ENCODE measurements at places on chromosomes 2 and 18. TPM values are rescaled to one million over a fixed set of nuclear protein-coding genes. Genes with fewer than 3 reads are reported as not detected.

- no peak for DNase-seq
These were observed 206.3 kb downstream of the ARL6IP6 start for GRCh38 chr2:152924722-152925121.

DNA sequence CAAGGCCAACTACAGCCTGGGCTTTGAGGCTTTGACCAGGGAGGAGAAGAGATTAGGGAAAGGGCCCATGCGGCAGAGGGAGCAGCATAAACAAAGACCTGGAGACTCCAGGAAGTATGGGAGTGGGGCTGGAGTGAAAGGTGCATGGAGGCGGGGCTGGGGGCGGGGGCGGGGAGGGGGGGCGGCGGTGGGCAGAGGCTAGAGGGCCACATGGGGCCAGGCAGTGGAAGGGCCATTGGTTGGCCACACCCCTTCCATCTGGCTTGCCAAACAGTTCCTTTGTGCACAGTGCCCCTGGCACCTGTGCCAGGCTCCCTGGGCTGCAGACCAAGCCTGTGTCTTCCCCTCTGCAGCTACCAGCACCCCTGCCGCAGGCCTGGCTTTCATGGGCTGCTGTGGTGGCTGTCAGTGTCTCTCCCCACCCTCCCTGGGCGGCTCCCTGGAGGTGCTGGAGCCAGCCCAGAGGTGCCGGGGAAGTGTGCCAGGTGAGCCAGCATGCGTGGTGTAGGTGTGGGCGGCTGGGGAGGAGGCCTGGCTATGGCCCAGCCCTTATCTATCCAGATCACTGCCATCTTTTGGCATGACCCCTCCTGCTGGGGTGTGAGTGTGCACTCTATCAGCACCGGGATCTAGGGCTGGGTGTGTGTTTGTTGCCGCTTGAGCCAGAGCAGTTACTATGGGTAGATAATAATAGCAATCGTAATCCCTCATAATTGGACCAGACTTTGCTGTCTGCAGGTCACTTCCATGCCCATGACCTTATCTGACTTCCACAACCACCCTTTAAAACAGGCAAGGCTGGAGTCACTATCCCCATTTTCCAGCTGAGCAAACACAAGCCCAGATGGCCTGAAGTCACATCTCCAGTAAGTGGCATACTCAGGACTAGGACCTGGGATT is 30.5 kb downstream of the DNMT3A start:
- no peak for DNase-seq

- no peak for DNase-seq
These were observed 13.2 kb downstream of the SNRPG start for GRCh38 chr2:70280242-70280798.

DNA sequence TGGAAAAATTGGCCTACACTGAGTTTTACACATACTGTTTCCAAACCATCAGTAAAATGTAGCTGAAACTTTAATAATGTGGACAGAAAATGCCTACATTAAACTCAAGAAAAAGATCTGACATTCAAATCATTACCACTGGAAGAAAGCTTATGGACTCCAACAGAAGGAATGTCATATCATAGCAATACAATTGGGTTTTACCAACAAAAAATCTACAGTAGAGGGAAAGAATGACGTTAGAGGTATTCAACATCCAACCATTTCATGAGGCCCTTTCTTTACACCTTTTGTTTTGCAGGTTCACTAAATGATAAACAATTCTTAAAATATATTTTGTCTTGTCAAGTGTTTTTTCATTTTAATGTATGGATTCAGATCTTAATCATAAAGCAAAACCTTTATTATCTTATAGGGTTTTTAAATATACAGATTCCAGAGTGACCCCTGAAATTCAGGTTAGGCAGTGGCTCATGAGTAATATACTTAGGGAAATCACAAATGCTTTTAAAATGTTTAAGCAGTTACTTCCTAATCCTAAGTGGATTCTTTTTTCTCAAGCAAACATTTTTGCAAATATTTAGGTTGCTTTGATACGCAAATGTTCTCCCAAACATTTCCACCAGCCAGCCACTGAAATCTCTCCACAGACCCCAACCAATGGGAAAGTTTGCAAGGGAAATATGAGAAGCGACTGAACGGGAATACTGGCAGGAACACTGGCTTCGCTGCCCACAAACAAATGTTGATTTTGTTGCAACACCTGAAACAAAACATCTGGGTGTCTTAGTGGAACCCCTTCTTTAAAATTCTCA is 168.7 kb downstream of the TCF4 start:
- DNase-seq = no peak

DNA sequence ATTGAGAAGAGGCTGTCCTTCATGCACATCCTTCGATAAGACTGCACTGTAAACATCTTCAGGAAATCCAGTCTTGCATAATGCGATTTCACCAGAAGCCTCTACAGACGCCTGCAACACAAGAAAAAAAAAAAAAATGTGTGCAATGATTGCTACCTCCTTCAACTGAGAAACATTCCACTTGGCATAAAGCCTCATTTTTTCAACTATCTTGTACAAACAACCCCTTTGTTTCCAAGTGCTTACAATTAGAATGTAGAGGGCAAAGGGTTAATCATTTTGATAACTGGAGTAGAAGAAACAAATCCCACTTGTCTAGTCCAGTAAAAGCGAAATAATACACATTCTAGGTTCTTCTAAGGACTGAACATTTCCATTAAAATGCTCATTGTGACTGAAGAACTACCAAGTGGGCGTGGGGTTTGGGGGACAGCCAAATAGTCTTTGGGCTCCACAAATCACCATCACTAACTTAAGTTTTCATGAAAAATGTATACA is 29.2 kb downstream of the CDH2 start:
- DNase-seq = no peak

DNA sequence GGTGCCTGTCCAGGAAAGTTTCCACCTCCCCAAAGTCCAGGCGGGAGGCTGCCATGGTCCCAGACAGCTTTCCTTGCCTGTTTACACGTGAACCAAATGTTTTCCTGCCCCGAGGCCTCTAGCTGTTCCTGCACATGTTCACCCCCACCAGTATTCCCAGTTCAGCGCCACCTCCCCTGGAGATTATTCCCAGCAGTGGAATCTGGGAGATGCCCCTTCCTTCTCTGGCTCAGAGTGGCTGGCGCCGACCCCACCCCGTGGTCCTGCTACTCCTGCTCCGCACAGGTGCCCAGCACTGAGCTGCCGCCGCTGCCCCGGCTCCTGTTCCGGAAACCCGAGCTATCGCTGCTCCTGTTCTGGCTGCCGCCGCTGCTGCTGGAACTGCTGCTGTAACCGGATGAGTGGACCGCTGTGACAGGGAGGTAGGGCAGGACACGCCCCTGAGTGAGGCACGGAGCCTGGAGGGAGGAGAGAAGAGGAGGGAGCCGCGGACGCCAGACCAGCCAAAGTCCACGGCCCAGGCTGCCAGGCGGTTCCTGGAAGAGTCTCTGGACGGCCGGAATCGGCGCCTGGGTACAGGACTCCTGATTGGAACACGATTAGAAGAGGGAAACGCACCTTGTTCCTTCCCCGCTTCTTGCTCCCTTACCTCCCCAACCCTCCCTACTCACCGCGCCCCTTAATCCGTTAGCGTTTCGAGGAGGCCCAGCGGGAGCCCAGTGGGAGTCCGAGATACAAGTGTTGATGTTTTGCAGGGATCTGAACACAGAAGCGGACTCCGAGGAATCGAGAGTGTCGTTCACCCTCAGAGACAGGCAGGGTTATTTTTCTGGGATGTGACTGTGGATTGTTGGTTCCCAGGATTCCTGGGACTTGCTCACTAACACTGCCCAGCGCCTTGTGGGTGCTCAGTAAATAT is at the start of gene PDE11A:
TSS of gene PDE11A (minus strand) at position 395 of the 919 bp plus-strand sequence. CDS start at position 55, 340 bp downstream.
- DNase-seq = peak; percentile 64

DNA sequence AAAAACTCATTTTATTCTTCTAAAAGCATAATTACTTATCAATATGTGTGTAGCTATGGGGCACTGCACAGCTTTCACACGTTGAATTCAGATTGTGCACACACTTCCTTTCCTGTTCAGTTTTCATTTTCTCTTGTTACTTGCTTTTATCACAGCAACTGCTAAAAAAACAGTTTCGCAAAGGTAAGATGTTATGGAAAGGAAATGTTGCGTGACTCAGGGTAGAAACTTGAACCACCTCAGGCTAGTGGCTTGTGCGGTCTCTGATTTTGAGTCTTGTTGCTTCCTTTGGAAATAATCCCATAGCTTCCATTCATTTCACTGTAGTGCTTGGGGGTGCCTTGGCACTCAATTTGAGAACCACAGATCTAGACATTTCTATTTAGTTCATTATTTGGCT is 171.9 kb downstream of the FMNL2 start:
- DNase-seq = no peak

- no peak for DNase-seq
These were observed 357.7 kb upstream of the SYT4 start for GRCh38 chr18:43634994-43635393.

DNA sequence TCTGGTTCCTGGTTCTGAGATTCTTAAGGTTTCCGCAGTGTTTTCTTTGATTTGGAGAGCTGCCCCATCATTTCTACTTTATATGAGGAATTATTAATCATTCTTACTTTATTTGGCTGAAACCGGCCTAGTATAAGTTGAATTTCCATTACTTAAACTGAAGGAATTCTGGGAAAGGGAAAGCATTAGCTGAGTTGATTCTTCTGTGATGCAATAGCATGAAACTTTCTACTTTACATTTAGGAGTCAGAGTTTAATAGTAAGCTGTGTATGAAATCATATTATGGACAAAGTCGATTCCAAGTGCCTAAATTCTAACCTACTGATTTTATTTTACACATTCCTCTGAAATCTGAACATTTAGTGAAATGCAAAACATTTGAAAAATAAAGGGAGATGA is 1269.7 kb upstream of the ZEB2 start:
- DNase-seq = no peak

DNA sequence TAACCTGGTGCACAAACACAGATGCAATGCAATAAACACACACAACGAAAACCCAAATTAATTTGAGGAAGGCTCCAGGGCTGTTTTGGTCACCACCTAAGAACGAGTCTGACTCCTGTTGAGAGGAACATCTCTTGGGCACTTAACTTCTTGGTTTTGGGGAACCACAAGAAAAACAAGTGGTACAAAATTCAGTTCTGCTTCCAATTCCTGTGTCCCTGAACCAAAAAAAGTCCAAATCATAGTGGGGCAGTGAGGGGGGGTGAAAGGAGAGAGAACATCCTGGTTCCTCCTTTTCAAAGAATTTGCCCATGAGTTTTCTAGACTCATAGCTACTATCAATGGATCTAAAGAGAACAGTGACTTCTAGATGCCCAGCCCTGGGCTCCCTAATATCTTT is 143.6 kb downstream of the COL4A4 start:
- no peak for DNase-seq

- no peak for DNase-seq
These were observed 674.1 kb downstream of the NYAP2 start for GRCh38 chr2:226073496-226074160.

GRCh38 chr2:201262718-201263117 is 2.4 kb downstream of the CASP8 start:
- no peak for DNase-seq

DNA sequence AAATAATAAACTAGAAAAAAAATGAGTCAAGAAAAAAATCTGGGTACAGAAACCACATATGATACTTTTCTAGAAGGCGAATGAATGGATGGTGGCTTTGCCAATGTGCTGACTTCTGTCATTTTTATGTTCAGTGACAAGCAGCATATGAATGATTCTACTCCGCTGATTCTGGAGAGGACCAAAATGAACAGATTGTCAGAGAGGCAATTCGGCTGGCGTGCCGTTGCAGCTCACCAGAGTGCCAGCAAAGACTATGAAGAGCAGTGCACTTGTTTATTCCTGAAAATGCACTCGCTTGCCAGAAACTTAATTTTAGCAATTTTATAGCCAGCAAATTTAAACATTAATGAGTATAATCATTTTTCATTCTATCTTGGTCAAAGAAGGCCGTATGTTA is 105.9 kb upstream of the NYAP2 start:
- DNase-seq = no peak

GRCh38 chr2:113277474-113278072 is 1.1 kb downstream of the PAX8 start:
- no peak for DNase-seq

GRCh38 chr18:63881851-63882250 is 5.7 kb upstream of the SERPINB2 start:
- DNase-seq = no peak

Gene HIBCH
- total RNA-seq = 33.7 TPM

Gene FOXI3
- total RNA-seq = 0.12 TPM

Gene CDH2
- total RNA-seq = 234 TPM

Gene ZNF532
- 180 TPM for total RNA-seq

Gene RIF1
- 64.3 TPM for total RNA-seq

Gene TMEM247
- not detected for total RNA-seq

Gene SMAD2
- 116 TPM for total RNA-seq

Gene STK16
- 28.5 TPM for total RNA-seq

Gene ABCB11
- 0.07 TPM for total RNA-seq

Gene IGFBP5
- 140 TPM for total RNA-seq

Gene ASXL3
- total RNA-seq = 18.2 TPM

Gene KCNS3
- total RNA-seq = 1.4 TPM

Gene RBKS
- total RNA-seq = 0.86 TPM

Gene TMEM198
- total RNA-seq = 16.4 TPM

Gene HAAO
- total RNA-seq = 3.5 TPM

Gene FHOD3
- total RNA-seq = 29.0 TPM

All from neural crest cell (in vitro differentiated cells).